Jurkat, Clone E6-1 (cell line): ENCODE measurements at places on chromosomes 6 and 20.
A peak's percentile ranks its signal among the peaks of the same experiment; 100 is the strongest.

- no peak for DNase-seq
These were observed 60.1 kb downstream of the FUT9 start for GRCh38 chr6:96075826-96076225.

- no peak for DNase-seq
These were observed at the start of gene SMPDL3A for GRCh38 chr6:122789182-122790027. Gene SMPDL3A, plus strand, starts transcription at chr6:122789258. Its CDS starts 89 bp downstream, at chr6:122789347.

DNA sequence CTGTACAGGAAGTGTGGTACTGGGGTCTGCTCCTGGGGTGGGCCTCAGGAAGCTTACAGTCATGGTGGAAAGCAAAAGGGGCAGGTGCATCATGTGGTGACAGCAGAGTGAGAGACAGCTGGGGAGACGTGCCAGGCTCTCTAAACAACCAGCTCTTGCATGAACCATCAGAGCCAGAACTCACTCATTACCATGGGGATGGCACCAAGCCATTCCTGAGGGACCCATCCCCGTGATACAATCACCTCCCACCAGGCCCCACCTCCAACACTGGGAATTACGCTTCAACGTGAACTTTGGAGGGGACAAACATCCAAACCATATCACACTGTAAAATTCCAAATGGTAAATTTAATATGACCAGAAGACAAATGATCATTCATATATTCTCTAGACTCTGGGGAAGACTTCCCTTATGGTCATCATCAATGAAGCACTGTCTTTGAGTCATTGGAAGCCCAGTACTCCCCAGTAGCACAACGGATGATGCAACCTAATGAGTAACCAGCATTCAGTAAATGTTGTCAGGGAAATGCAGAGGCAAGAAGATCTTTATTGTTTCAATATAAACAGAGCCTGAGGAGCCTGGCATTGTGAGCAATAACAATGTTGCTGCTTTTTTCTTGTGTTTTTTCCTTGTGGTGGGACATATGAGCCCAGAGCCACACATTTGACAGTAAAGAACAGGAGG is 48.2 kb upstream of the RALY start:
- no peak for DNase-seq

DNA sequence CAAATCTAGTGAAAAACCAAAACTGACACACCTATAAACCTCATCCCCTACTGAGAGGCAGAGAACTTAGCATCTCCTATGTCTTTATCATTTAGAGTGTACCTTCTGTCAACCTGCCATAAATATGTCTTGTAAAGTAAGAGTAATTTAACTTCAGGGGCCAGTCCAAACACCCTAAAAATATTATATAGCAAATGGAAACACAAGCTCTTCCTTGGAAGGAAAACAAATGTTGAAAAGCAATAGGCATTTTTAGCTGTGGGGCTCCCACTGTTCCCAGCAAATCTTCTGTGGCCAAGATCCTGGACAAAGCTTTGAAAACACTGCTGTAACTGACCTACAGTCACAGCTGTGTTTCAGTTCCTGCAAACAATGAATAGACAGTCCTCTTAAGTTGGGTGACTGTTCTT is 140.0 kb upstream of the RNF217 start:
- no peak for DNase-seq

GRCh38 chr6:79394690-79395089 is 142.5 kb downstream of the LCA5 start:
- DNase-seq = no peak

DNA sequence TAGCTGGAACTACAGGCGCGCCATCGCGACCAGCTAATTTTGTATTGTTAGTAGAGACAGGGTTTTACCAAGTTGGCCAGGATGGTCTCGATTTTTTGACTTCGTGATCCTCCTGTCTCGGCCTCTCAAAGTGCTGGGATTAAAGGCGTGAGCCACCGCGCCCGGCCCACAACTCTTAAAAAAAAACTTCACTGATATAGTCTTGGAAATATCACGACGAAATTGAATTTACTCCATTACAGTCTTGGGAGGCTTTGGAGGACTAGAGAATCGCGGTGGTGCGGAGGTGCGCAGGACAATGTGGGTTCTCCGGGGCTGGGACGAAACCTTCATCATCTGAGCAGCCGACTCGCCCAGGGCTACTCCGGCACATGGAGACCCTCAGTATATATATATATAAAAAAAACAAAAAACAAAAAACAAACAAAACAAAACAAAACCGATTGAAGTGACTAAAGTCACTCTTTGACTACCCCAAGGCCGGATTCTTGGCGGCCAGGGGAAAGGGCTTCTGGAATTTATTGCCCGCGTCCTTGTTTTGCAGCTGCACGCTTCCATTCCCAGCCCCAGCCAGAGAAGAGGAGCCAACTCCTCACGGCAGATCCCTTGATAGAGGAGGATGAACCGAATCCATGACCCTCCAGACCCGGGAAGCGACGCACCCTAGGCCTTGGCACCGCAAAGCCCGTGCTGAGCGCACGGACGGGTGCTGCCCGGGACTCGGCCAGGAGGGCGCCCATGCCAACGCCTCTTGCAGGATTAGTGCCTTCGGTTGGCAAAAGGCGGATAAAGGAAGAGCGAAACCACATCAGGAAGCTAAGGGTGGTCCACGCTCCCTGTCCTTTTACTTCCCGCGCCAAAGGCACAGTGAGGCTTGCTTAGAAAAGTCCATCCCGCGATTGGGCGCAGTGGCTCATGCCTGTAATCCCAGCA is 1.7 kb upstream of the GCM2 start:
- no peak for DNase-seq

- peak; percentile 63 for DNase-seq
These were observed 36.7 kb upstream of the AAR2 start for GRCh38 chr20:36199345-36200257.

DNA sequence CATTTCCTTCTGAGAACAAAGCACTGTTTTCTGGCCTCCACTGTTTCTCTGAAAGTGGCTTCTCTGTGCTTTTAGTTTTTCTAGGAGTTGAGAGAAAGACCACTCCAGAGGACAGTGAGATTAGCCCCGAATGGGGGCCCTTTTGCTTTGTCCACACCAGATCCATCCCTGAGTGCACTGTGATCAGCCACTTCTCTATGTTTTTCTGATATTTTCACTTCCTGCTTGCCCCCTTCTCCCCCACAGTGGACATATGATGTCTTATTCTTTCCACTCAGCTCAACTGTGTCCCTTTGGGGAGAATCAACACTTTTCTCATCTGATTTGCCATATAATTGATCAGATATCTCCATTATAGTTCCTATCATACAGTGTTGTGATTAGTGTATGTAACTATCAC is 35.6 kb upstream of the HIVEP1 start:
- DNase-seq = no peak

- DNase-seq = no peak
These were observed at the start of gene TGM2 for GRCh38 chr20:38165089-38165965. Gene TGM2, minus strand, starts transcription at chr20:38165270. Its CDS starts 72 bp downstream, at chr20:38165198.

GRCh38 chr6:155436981-155437749 is 18.5 kb downstream of the NOX3 start:
- DNase-seq = no peak

DNA sequence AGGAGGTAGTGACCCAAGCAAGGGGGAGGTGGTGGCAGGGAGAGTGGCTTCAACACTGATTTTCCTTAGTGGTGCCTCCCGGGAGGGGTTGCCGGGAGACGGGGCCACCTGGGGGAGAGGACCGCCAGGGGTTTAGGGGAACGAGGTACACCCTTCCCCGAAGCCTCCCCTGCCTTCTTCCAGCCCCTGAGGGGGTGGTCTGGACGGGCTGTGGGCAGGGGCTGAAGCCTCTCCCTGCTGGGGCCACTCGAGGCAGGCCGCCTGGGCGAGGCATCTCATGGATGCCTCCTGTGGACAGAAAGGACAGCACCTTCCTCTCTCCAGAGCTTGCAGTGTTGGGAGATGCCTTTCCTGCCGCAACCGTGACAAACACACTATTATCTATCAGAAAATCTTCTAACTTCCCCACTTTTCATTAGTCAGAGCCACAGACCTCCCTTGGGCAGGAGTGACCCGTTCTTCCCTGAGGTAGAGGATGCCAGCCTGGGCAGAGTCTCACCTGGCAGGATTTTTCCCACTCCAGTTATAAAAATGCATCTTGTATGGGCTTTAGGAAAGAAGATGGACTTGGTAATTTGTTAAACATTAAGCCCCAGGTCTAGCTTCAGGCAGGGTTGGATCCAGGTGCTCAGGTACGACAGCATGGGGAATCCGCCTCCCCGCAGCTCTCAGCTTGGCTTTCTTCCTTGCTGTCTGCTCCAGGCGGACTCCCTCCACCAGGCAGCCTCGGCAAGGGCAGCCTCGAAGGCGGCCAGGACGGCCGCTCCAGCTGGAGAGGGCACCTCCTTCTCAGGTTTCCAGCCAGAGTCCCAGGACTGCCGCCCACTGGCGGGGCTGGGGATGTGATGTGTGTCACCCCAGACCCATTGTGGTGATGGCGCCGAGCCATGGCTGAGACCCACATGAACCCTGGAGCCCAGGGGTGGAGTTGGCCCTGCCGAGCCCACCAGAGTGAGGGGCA is 11.0 kb downstream of the HRH3 start:
- no peak for DNase-seq

DNA sequence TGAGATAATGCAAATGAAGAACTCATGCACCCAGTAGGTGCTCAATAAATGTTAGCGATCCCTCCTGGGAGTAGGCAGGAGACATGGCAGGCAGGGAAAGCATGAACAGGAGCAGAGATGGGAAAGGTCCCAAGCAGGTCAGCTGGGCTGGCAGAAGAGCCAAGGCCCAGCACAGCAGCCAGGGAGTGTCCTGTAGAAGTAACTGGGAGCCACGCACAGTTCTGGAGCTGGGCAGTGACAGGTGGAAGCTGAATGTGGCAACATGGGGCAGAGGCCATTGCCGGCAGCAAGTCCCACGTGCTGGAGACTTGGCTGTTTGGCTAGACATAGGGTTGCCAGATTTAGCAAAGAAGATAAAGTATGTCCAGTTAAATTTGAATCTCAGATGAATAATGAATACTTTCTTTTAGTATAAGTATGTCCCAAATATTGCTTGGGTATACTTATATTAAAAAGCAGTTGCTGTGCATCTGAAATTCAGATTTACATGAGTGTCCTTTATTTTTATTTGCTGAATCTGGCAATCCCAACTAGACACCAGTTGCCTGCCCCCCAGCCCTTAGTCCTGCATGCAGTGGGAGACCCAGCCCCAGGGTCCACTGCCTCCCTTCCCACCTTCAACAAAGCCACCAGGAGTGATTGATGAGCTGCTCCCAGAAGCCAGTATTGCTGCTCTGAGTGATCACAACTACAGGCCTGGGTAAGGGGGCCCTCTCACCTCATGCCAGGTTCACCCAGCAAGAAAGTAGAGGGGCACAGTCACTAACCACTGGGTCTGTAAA is 3.7 kb upstream of the LPIN3 start:
- no peak for DNase-seq

- DNase-seq = no peak
These were observed 52.2 kb upstream of the PRL start for GRCh38 chr6:22349051-22349450.

GRCh38 chr6:157255079-157255478 is 68.2 kb downstream of the TMEM242 start:
- DNase-seq = no peak

DNA sequence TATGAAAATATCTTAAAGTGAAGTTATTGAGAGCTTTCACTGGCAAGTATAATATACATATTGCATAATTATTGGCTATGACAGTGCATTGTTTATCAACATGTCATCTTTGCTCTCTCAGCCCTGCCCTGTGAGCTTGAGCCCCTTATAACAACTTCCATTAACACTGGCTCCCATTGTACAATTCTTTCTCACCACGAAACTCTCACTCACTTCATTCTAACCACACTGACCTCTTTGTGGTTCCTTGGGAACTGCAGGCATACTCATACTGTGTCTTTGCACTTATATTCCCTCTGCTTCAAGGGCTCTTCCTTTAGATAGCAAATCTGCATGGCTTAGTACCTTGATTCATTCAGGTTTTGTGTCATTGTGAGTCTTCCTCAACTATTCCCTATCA is 411.8 kb downstream of the CDKAL1 start:
- DNase-seq = peak; percentile 41

DNA sequence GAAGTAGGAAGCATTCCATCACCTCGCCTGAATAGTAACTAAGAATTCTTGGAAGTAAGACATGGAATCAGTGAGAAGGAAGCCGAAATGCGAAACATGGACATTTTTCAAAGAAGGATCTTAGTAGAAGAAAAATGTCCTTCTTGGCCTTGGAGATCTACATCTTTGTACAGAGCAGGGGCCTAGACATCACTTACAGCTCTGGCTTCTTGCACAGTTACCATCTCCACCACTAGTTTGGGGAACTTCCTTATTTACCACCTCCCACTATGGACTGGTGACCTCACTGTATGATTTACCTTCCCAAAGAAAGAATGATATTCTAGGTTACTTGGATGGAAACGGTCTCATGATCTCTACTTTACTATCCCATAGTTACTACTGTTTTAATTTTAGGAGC is 15.7 kb downstream of the CASS4 start:
- no peak for DNase-seq

DNA sequence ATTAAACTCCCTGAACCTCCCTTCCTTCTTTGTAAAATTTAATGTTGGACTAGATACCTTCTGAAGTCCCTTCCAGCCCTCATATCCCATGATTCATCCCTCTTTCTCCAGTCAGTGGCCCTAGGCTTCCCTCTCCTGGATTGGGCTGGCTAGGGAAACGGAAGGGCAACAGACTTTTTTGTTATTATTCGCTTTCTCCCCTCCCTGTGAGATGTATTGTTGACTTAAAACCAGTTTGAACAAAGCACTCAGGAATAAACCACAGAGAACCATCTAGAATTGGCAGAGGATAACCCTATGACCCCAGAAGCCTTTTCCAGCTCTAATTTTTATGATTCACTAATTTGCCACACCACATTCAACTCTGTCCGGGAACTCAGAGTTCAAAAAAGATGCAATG is 239.7 kb upstream of the SUPT3H start:
- no peak for DNase-seq

- no peak for DNase-seq
These were observed 24.2 kb upstream of the FRMD1 start for GRCh38 chr6:168103050-168103830.

GRCh38 chr6:43013097-43013842 is 476 bp downstream of the MEA1 start:
- DNase-seq = peak; percentile 36

GRCh38 chr6:80183019-80183795 is 76.7 kb downstream of the BCKDHB start:
- no peak for DNase-seq

DNA sequence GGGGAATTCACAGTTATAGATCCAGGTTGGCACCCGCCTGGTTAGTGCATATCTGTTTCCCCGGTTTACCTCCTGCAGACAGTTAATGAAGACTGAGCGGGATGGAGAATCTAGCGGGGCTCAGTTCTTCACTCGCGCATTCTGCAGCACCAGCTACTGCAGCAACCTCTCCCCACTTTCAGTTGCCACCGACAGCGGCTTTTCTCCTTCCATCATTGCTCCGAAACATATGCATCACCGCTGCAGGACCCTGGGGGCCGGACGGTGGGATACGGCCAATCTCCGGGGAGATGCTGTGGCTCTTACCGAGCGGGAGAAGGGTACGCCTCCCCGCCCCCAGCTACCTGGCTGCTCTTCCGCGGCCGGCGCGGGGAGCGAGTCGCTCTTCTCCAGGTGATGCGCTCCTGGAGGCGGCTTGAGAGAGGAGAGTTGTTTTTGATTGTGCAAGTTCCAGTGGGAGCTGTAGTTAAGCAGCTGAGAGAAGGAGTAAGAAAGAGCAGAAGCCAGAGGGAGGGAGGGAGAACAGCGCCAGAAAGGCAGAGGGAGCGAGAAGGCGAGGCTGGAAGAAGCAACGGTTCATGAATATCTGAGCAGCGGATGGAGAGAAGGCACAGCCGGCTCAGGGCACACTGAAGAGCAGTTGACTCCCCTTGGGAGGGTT is at the start of gene SGK1:
SGK1 (minus strand) TSS at position 642 of the 661 bp plus-strand sequence. CDS start 652 bp downstream, outside the sequence.
- DNase-seq = no peak
